Mesothelial cell of epicardium (in vitro differentiated cells): ENCODE measurements at places on chromosomes 7 and 10. TPM values are rescaled to one million over a fixed set of nuclear protein-coding genes. Genes with fewer than 3 reads are reported as not detected.

DNA sequence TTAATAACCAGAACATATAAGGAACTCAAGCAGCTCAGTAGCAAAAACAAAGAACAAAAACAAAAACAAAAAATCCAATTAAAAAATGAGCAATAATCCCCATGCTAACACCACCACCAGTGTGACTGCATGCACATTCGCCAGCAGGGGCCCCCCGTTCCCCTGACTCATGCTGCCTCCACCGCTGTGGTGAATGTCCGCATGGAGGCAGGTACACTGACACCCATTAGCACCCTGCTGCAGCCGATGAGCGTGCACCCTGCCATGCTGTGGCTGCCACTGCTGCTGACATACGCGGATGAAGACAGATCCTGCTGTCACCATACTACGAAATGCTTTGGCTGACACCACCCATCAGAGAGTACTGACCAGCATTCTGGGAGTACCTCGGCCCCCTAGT, 321.6 kb upstream of the LRRTM3 start:
- H3K36me3 ChIP-seq: no peaks in the 10 kb centered on the region
- H3K4me1 ChIP-seq: no peaks in the 10 kb centered on the region
- no peak overlapping the region for H3K27ac ChIP-seq
- DNase-seq: no peak
- no peaks in the 10 kb centered on the region for H3K27me3 ChIP-seq

Gene HTR5A
- total RNA-seq: not detected in 3 replicates

- no peak for DNase-seq
- no peaks in the 10 kb centered on the region for H3K27me3 ChIP-seq
- no peak overlapping the region for H3K27ac ChIP-seq
- H3K4me1 ChIP-seq: peaks cover 21% of the 10 kb centered on the region
Measured at GRCh38 chr10:17143055-17143690, 13.6 kb upstream of the CUBN start.

Gene SAP25
- total RNA-seq: 7.9 to 13.5 TPM (median 10.6 TPM) in 3 replicates

DNA sequence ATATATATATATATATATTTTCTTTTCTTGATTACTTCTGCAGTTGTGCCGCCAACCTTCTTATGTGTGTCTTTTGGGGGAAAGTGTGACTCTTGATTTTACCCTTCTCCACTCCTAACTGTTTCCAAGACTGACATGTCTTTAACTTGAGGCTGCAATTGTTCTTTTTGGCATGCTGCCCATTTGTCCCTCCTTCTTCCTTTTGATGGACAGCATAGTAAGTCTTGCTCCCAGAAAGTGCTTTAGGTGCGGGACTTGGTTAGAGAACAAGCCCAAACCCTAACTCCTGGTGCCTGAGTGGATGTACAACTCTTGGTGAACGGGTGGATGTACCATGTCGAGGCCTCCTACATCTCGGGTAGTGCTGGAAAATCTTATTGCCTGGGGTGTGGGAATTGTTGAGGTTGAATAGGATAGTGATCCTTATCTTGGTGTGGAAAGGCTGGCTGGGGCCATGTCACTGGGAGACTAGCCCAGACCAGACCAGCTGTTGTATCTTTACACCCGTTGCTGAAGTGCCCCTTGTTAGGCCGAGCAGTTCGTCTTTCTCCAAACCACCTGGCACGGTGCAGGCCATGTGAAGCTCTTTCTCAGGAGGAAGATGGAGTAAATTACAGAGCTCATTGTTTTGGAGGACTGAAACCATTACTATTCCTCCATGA, 16.3 kb downstream of the TCF7L2 start:
- peaks cover 39% of the 10 kb centered on the region for H3K4me1 ChIP-seq
- no peak overlapping the region for H3K27ac ChIP-seq
- H3K27me3 ChIP-seq: no peaks in the 10 kb centered on the region
- peaks cover 24% of the 10 kb centered on the region for H3K36me3 ChIP-seq
- DNase-seq: no peak

GRCh38 chr7:111485701-111486380, 76.5 kb downstream of the IMMP2L start:
- no peak for DNase-seq
- H3K4me3 ChIP-seq: no peak overlapping the region
- peak overlapping the region; percentile 21 for H3K27ac ChIP-seq
- peaks cover 10% of the 10 kb centered on the region for H3K4me1 ChIP-seq
- H3K27me3 ChIP-seq: no peaks in the 10 kb centered on the region
- H3K36me3 ChIP-seq: peaks cover 11% of the 10 kb centered on the region

DNA sequence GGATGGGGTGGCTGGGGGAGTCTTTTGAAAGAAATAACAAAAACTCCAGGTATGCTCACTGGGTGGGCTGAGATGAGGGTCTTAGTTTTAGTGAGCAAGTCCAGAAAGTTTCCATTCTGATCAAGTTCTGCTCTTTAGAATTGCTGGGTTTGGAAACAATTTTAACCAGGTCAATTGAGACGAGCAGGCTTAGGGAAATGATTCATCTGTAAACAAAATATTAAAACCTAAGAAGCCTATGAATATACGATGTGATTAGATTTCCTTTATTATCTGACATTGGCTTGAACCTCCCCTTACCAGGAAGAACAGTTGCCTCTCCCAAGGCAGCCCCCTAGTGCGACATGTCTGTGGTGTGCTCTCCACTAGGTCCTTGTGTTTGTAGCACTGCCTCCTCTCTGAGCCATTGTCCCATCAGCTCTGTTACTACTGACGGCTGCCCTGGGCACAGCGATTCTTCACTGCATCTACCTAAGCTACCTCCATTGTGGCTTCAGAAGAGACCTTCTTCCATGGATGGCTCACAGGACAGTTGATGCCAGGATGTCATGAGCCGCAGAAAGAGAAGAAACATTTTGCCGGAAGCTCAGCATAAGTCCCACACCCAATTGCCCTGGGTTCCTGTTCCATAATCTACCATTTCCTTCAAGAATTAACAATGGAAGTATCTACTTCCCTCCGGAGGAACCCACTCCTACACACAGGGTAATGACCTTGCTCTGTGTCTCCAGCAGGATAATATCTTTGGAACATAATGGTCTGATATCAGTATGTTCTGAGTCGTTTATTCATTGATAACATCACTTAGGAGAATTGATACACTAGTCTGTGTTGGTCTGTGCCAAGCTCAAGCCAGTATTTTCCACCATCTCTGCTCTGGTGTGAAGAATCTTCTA, 95.1 kb upstream of the ITGB1 start:
- no peak overlapping the region for H3K4me3 ChIP-seq
- H3K36me3 ChIP-seq: no peaks in the 10 kb centered on the region
- DNase-seq: no peak
- no peaks in the 10 kb centered on the region for H3K27me3 ChIP-seq
- no peaks in the 10 kb centered on the region for H3K4me1 ChIP-seq
- no peak overlapping the region for H3K27ac ChIP-seq

DNA sequence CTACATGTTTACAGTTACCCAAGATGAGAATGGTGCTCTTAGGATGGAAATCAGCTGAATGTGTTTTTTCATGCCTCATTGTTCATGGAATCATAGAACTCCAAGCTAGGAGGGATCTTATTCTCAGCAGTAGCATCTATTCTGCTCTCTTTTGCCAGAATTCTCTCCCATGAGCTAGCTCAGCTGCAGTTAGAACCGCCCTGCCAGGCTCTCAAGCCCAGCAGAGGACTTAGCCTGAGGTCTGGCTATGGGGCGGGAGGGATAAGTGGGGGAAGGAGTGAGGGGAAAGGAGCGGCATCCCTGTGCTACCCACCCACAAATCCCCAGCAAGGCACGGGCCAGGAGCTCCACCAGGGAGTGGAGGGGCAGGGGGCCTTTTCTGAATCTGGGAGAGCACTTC, 120.7 kb upstream of the PLXNA4 start:
- no peaks in the 10 kb centered on the region for H3K36me3 ChIP-seq
- no peak overlapping the region for H3K4me3 ChIP-seq
- peaks cover 19% of the 10 kb centered on the region for H3K27me3 ChIP-seq
- no peaks in the 10 kb centered on the region for H3K4me1 ChIP-seq

DNA sequence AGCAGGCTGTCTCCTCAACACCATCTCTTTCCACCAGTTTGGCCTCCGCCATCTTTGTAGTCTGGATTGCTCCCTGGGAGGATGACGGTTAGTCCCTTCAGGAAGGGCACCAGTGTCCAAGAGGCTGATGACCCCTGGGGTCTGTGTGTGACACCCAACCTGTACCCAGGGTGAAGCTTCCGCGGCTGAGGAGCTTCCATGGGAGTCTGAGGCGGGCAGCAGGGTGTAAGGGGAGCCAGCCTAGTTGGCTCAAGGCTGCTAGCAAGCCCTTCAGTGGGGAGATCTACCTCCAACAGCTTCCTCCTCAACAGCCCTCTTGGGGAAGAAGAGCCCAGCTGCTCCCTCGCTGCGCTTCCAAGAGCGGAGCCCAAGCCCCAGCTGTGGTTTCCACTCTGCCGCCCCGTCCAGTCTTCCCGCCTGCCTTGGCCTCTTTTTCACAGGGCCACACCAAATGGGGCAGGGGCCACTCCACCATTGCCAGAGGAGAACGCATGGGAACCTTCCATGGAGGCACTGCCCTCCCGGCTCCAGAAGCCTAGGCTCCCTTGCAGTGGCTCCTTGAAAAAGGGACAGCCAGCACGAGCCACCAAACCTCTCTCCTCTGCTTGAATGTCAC, 57.4 kb downstream of the TMEM209 start:
- H3K27me3 ChIP-seq: no peaks in the 10 kb centered on the region
- H3K4me3 ChIP-seq: no peak overlapping the region
- no peaks in the 10 kb centered on the region for H3K36me3 ChIP-seq

Gene ZPBP
- total RNA-seq: not detected in 3 replicates

GRCh38 chr10:22486431-22486830, 141.1 kb downstream of the SPAG6 start:
- H3K4me1 ChIP-seq: peaks cover 13% of the 10 kb centered on the region
- H3K36me3 ChIP-seq: no peaks in the 10 kb centered on the region
- peaks cover 2% of the 10 kb centered on the region for H3K27me3 ChIP-seq

DNA sequence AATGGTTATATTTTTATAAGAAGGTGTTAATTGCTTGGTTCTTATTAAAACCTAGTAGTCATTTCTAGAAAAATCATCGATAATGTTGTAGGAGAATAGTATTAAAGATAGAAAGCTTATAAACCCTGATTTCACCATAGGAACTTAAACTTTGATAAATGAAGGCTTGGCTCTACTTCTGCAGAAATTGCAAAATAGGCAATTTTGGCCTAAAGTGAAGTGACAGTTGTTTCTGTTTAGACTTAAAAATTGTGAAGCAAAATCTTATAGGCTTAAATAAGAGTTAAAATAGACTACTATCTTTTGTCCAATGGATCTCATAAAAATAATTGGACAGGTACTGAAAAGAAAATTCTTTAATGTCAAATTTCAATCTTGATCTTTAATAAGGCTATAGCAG, 321.6 kb upstream of the FZD8 start:
- H3K27me3 ChIP-seq: no peaks in the 10 kb centered on the region
- H3K36me3 ChIP-seq: peaks cover 4% of the 10 kb centered on the region
- H3K4me1 ChIP-seq: peaks cover 10% of the 10 kb centered on the region
- no peak overlapping the region for H3K4me3 ChIP-seq
- no peak for DNase-seq
- H3K27ac ChIP-seq: no peak overlapping the region

DNA sequence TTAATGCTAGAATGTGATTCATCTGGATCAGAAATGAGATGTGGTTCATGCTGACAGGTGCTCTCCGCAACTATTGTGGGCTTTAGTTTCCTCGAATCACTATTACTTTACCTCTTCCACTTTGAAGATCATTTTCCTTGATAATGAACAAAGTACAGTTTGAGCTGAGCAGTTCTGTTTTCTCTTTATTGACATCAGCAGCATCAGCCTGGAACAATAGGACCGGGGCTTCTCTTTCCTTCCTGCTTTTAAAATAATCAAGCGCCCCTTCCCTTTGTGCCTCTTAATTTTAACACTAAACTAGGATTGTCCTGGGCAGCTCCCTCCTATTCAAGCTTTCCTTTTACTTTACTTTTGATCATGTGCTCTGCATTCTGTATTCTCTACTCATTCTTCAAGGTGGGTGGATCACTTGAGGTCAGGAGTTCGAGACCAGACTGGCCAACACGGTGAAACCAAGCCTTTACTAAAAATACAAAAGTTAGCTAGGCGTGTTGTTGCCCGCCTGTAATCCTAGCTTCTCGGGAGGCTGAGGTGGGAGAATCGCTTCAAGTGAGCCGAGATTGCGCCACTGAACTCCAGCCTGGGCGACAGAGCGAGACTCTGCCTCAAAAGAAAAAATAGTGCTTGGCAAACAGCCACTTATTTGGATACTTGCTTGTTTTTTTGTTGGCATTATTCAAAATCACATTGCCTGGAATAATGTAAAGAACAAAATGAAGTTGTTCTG, 67.0 kb upstream of the RHEB start:
- H3K27me3 ChIP-seq: no peaks in the 10 kb centered on the region
- H3K27ac ChIP-seq: no peak overlapping the region
- no peaks in the 10 kb centered on the region for H3K4me1 ChIP-seq
- H3K4me3 ChIP-seq: no peak overlapping the region

GRCh38 chr10:33754052-33754451, 419.6 kb upstream of the NRP1 start:
- H3K4me3 ChIP-seq: no peak overlapping the region
- H3K4me1 ChIP-seq: no peaks in the 10 kb centered on the region
- no peak overlapping the region for H3K27ac ChIP-seq
- DNase-seq: no peak
- no peaks in the 10 kb centered on the region for H3K36me3 ChIP-seq

GRCh38 chr7:128104108-128104742, 73.0 kb upstream of the LRRC4 start:
- peaks cover 71% of the 10 kb centered on the region for H3K27me3 ChIP-seq
- H3K36me3 ChIP-seq: no peaks in the 10 kb centered on the region
- H3K27ac ChIP-seq: no peak overlapping the region
- DNase-seq: no peak
- peak overlapping the region; percentile 49 for H3K4me3 ChIP-seq

Gene OR2A5
- total RNA-seq: not detected in 3 replicates

- H3K36me3 ChIP-seq: no peaks in the 10 kb centered on the region
- no peak overlapping the region for H3K27ac ChIP-seq
- H3K4me3 ChIP-seq: no peak overlapping the region
Measured at GRCh38 chr10:50561816-50562215, 61.9 kb downstream of the SGMS1 start.

GRCh38 chr7:50502001-50502684, 52.0 kb upstream of the FIGNL1 start:
- H3K4me1 ChIP-seq: no peaks in the 10 kb centered on the region
- H3K27ac ChIP-seq: no peak overlapping the region
- H3K36me3 ChIP-seq: no peaks in the 10 kb centered on the region
- DNase-seq: no peak
- H3K4me3 ChIP-seq: no peak overlapping the region

Gene FXYD4
- total RNA-seq: not detected in 3 replicates

Gene PRPS1L1
- not detected in 3 replicates for total RNA-seq
